ENCODE measurements at places on chromosomes 1 and 21. TPM values are rescaled to one million over a fixed set of nuclear protein-coding genes. Genes with fewer than 3 reads are reported as not detected.

ACOT11 gene
- total RNA-seq = 7.2 TPM

NDUFS5 gene
- 218 TPM for total RNA-seq

ASCL5 gene
- total RNA-seq = not detected

UTS2 gene
- not detected for total RNA-seq

AKNAD1 gene
- total RNA-seq = 5.6 TPM

RAB29 gene
- 8.5 TPM for total RNA-seq

ITSN1 gene
- 159 TPM for total RNA-seq

FMO2 gene
- total RNA-seq = under 0.01 TPM

C1QB gene
- total RNA-seq = 5.9 TPM

ANKRD34A gene
- 2.5 TPM for total RNA-seq

SNRNP40 gene
- total RNA-seq = 111 TPM

NCSTN gene
- total RNA-seq = 47.9 TPM

NBPF6 gene
- total RNA-seq = not detected

HAO2 gene
- total RNA-seq = not detected

TTC22 gene
- total RNA-seq = not detected

KNCN gene
- total RNA-seq = not detected

CYP4A11 gene
- total RNA-seq = 0.31 TPM

ADAMTS5 gene
- 5.3 TPM for total RNA-seq

C1orf87 gene
- total RNA-seq = not detected

DCST1 gene
- total RNA-seq = not detected

IL19 gene
- total RNA-seq = not detected

TXNIP gene
- 92.6 TPM for total RNA-seq

MFAP2 gene
- total RNA-seq = 14.7 TPM

CFAP57 gene
- total RNA-seq = 1.3 TPM

FAM72A gene
- total RNA-seq = 3.8 TPM

TMEM54 gene
- 2.8 TPM for total RNA-seq

ZBTB8B gene
- 20.7 TPM for total RNA-seq

CFH gene
- 3.8 TPM for total RNA-seq

CHI3L1 gene
- total RNA-seq = 0.63 TPM

PTPN22 gene
- total RNA-seq = 0.63 TPM

TRIM46 gene
- total RNA-seq = 36.3 TPM

GBP4 gene
- total RNA-seq = 1.3 TPM

AMPD1 gene
- total RNA-seq = not detected

FNBP1L gene
- total RNA-seq = 381 TPM

CRP gene
- total RNA-seq = not detected

CFAP45 gene
- total RNA-seq = 0.63 TPM

WNT2B gene
- 5.6 TPM for total RNA-seq

TIMM17A gene
- total RNA-seq = 41.3 TPM

CD160 gene
- total RNA-seq = not detected

LRRC8C gene
- 8.5 TPM for total RNA-seq

CYP4X1 gene
- 24.1 TPM for total RNA-seq

S100A14 gene
- not detected for total RNA-seq

LCE1F gene
- total RNA-seq = not detected

REN gene
- total RNA-seq = not detected

PLD5 gene
- total RNA-seq = 4.4 TPM

SELP gene
- total RNA-seq = not detected

CHODL gene
- total RNA-seq = 2.8 TPM

MROH7 gene
- 2.5 TPM for total RNA-seq

ACTN2 gene
- 138 TPM for total RNA-seq

MTARC1 gene
- total RNA-seq = 18.8 TPM

NFASC gene
- 125 TPM for total RNA-seq

CHIT1 gene
- total RNA-seq = not detected

DNAJC6 gene
- 130 TPM for total RNA-seq
